T-cell (primary cell): ENCODE measurements at places on chromosomes 7 and 10.

DNA sequence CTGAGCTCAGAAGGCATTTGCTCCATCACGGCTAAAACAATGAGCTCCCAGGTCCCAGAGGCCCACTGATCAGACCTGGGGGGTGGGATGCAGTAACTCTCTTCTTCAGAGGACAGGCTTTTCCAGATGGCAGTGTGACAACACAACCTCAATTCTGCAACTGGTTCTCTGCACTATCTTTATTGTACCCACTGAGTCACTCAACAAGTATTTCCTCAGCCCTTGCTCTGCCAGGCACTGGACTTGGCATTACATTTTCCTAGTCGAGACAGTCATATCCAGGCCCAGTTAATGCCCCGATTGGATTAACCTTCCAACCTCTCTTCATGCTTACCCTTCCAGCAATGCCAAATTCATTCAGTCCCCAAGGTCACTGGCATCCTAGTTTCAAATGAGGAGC lies 72.6 kb downstream of the JAZF1 start:
- DNase-seq = no peak

GRCh38 chr10:391847-392704 lies 256.8 kb downstream of the ZMYND11 start:
- no peak for DNase-seq

DNA sequence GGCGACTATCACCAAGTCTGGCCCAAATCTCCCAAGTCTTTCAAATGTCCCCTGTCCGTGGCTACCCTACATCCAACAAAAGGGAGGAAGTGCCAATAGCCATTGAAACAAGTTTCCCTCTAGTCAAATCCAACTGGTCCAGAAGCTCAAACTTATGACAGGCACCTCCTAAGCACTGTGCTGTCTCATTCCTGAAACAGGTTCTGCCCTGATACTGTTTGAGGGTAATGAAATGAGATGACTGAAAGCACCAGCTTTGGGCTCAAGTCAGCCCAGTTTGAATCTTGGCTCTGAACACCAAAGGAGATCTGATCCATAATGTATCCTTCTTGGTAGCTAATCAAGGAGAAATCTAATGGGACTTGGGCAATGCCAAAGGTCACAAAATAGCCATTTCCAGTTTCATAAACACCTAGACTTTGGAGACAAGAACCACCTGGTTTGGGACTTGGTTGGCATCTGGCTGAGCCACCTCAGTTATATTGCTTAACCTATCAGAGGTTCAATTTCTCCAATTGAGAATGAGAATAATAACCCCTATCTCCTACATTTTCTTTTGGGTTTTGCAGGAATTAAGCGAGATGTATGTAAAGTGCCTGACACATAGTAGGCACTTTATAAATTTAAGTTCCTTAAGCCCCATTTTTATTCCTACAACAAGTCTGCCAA lies 34.7 kb upstream of the ARID5B start:
- DNase-seq = no peak

- DNase-seq = no peak
Observed at GRCh38 chr7:22765609-22766008, 38.6 kb downstream of the IL6 start.

- no peak for DNase-seq
Observed at GRCh38 chr7:51374936-51375335, 58.3 kb upstream of the COBL start.

- DNase-seq = no peak
Observed at GRCh38 chr10:10657139-10657760, 360.4 kb upstream of the CELF2 start.

- DNase-seq = no peak
Observed at GRCh38 chr10:125700355-125700911, 17.5 kb upstream of the TEX36 start.

- no peak for DNase-seq
Observed at GRCh38 chr10:24597426-24597825, 126.3 kb downstream of the ARHGAP21 start.

- no peak for DNase-seq
Observed at GRCh38 chr10:117581961-117582360, 39.4 kb downstream of the EMX2 start.

DNA sequence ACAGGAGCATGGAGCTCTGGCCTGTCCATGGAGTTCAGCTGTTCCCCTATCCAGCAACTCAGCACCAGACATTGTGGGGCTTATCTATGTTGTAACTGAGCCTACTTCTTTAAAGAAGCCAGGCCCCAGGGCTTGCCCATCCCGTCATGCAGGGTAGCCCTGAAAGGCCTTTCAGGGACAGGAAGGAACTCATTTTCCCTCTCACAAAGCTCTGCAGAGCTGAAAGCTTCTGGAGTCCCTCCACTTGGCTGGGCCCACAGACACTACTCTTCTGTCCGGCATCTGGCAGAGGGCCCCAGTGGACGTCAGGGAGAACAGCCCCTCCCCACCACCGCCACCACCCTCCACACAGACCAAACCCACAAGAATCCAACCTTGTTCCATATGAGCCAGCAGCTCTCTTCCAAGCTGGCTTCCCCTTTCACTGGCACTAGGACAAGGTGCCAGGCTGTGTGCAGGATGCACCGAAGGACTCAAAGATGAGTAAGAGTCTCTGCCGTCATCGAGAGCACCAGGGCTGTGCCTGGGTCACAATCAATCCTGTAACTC lies 33.1 kb downstream of the DENND2A start:
- DNase-seq = no peak

- DNase-seq = no peak
Observed at GRCh38 chr7:37357637-37357996, 91.0 kb downstream of the ELMO1 start.

DNA sequence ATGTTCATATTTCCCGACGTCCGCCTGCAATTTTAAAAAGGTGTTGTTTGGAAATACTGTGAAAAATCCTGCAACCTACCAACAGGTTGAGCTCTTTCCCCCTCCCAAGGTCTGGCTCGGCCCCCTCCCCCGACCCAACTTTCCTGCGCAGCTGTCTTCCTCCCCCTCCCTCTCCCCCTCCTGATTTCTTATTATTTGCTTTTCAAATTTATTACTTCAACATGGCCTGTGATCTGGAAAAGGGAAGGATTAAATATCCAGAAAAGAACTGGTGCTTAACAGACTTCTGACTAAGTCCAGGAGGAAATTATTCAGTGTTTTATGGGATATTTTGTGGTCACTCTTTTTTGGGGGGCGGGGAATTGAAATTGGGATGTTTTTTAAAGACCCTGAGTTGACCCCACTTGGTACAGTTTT lies 2.4 kb downstream of the ARID5B start:
- no peak for DNase-seq

DNA sequence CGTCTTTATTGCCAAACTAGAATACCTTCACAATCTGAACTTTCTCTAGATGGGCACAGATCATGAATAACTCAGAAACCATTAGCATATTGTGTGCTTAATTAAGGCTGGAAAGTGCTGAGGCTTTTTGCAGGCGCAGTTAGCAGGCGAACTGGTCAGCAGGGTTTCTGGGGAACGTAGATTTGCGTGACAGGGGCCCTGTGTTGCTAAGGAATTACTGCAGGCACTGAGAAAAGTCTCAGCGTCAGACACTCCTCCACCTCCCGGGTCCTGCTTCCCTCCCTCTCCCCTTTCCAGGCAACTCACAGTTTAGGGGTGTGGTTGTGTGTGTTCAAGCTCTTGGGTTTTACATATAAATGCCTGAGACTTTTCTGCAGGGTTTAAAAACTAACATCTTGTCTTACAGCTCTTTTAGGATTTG lies 2.2 kb downstream of the MAP3K8 start:
- DNase-seq = no peak

- DNase-seq = no peak
Observed at GRCh38 chr10:131975003-131975402, 6.7 kb downstream of the BNIP3 start.

GRCh38 chr7:30612658-30613265 lies 18.1 kb downstream of the GARS1 start:
- DNase-seq = no peak

- DNase-seq = no peak
Observed at GRCh38 chr7:141943846-141944245, 2.9 kb downstream of the CLEC5A start.

DNA sequence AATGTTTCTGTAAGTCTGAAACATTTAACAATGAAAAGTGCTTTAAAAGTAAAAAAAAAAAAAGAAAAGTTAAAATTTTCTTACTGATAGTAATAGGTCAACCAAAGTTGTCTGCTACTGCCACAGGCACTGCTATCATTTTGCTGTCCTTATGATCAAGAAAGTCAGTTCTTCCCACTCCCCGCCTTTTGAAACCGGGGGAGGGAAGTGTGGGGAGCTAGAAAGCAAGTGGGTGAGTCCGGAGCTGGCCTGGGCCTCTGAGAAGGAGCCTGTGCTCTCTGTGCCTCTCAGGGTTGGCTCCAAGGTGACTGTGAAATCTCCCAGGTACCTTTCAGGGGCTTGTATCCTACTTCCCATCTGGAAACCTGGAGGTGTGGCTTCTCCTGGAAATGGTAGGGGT lies 7.3 kb downstream of the C7orf57 start:
- DNase-seq = no peak

GRCh38 chr10:58508316-58508715 lies 4.4 kb upstream of the BICC1 start:
- no peak for DNase-seq

- DNase-seq = no peak
Observed at GRCh38 chr7:16732828-16733227, 20.7 kb upstream of the TSPAN13 start.

DNA sequence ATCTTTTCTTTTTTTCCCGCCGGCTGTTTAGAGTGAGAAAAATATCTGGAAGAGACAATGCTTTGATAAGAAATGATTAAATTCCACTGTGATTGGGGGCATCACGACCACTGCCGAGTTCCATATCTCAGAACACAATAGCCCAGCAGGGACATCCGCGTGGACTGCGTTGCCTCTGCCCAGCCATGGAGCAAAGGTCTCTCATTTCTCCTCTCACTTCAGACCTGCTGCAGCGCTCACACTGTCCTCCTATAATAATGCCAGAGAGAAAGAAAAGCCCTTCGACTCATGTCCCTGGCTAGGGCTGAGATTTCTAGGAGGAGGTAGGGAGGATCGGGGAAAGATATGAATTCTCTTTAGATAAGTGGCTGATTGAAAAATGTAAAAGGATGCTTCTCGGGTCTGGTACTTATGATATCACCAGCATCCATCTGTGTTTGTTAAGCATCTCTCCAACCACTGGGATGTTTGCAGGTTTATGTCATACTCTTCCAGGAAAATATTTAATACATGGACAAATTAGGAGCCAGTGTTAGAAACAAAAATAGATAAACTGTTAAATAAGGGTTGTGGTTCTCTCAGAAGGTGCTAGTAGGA lies 472.9 kb upstream of the AKR1E2 start:
- no peak for DNase-seq

- DNase-seq = no peak
Observed at GRCh38 chr7:81626008-81626407, 143.8 kb downstream of the HGF start.

GRCh38 chr7:97118306-97118917 lies 914 bp downstream of the SDHAF3 start:
- no peak for DNase-seq

DNA sequence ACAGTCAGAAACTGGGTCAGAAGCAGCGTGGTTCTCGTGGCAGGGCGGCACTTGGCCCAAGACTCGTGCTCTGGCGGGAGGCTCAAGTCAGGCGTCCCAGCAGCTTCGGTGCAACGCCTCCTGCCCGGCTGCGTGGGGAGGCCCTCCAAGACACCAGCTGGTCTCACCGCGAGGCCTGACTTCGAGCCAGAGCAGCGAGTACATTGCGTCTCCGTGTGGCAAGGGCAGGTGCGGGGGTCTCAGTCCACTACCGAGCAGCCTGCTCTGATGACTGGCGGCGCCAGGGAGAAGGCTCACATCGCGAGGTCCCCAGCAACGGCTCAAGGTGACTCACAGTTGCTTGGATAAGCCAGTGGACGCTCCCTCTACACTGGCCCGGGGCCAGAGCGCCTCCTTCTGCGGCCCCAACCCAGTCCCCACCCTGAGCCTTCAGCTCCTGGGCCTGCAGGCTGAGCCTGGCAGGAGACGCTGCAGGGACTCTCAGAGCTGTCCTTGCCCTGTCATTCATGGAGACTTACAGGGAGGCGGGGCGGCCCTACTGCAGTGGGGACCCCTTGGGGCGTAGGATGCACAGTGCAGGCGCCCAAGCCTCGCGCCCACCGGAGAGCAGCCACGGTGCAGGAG lies 41.9 kb upstream of the PRKAR1B start:
- no peak for DNase-seq

DNA sequence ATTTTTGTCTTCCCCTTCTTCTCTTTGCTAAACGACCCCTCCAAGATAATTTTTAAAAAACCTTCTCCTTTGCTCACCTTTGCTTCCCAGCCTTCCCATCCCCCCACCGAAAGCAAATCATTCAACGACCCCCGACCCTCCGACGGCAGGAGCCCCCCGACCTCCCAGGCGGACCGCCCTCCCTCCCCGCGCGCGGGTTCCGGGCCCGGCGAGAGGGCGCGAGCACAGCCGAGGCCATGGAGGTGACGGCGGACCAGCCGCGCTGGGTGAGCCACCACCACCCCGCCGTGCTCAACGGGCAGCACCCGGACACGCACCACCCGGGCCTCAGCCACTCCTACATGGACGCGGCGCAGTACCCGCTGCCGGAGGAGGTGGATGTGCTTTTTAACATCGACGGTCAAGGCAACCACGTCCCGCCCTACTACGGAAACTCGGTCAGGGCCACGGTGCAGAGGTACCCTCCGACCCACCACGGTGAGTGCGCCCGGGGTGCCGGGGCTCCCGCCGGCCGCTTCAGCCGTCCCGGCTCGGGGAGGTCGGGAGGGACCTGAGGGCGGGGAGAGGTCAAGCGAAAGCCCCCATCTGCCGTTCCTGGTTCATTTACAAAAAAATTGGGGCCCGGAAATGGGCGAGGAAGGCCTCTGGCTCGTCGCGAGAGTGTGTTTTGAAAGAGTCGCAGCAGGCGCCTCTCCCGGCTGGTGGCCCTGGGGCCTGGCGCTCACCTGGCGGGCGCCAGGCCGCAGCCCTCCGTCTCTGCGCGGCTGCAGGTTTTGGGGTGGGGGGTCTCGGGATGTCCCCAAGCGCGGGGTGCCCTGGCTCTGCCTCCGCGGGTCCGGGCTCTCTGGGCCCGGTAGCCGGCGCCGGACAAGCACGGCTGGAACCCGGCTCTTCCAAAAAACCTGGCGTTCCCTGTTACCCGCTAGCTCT lies 1.2 kb downstream of the GATA3 start:
- no peak for DNase-seq

DNA sequence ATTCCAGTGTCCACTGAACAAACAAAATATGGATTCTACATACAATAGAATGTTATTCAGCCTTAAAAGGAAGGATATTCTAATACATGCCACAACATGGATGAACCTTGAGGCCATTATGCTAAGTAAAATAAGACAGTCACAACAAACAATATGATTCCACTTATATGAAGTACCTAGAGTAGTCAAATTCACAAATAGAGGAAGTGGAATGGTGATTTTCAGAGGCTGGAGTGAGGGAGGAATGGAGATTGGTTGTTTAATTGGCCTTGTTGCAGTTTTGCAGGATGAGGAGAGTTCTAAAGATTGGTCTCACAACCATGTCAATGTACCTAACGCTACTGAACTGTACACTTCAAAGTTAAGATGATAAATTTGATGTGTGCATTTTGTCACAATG lies 119.6 kb downstream of the CHN2 start:
- no peak for DNase-seq

- no peak for DNase-seq
Observed at GRCh38 chr10:80506189-80506575, 31.5 kb upstream of the SH2D4B start.
